ENCODE measurements at places on chromosomes 6 and 20.
A peak's percentile ranks its signal among the peaks of the same experiment; 100 is the strongest.

- DNase-seq = no peak
Measured at GRCh38 chr6:23953976-23954375, 172.0 kb upstream of the NRSN1 start.

GRCh38 chr6:70298068-70298467 lies 4.8 kb downstream of the COL9A1 start:
- no peak for DNase-seq

GRCh38 chr6:168968228-168968627 lies 285.4 kb downstream of the THBS2 start:
- no peak for DNase-seq

GRCh38 chr6:33921745-33922144 lies 117.9 kb upstream of the MLN start:
- no peak for DNase-seq

DNA sequence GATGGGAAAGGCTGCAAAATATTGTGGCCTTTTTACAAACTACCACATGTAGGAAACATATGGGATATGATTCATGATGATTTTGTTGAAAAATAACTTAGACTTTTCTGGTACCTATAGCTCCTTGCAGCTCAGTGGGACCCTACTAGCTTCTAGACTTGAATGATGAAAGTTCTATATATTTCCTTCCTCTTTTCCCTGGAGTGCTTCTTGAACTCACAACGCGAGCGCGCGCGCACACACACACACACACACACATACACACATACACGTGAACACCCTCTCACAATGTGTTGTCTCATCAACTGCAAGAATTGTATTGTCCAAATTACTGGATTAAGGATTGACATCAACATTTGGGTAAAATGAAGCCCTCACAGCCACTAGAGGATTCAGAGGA lies 61.9 kb downstream of the TOX2 start:
- no peak for DNase-seq

- DNase-seq = no peak
Measured at GRCh38 chr6:112231594-112232060, 22.7 kb downstream of the LAMA4 start.

GRCh38 chr6:20497216-20498040 lies 36.8 kb upstream of the CDKAL1 start:
- no peak for DNase-seq

DNA sequence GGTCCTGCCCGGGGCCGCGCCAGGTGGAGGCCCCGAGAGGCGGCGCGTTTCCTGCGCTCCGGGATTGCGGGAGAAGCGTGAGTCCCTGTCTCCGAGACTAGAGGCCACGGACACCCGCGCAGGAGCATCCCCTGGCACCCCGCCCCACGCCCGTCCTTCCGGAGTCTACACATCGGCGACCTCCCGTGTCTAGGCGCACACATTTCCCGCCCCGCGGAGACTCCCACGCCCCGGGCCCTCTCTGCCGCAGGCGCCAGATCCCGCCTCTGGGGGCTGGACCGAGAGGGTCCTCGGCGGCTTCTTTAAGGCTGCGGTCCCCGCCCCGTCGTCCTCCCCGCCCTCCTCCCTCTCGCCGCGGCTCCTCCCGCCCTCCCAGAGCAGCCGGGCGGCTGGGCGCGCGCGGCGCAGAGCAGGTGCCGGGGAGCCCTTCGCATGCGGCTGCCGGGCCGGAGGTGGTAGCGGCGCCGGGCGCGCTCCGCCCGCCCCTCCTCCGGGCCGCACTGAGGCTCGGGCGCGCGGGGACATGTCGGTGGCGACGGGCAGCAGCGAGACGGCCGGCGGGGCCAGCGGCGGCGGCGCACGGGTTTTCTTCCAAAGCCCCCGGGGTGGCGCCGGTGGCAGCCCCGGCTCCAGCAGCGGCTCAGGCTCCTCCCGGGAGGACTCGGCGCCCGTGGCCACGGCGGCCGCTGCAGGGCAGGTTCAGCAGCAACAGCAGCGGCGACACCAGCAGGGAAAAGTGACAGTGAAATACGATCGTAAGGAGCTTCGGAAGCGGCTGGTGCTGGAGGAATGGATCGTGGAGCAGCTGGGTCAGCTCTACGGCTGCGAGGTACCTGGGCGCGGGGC lies at the start of gene PPP1R14C:
Gene PPP1R14C (plus strand): TSS at position 375 of the 846 bp plus-strand sequence. CDS start 149 bp downstream, at position 524.
- no peak for DNase-seq

- no peak for DNase-seq
Measured at GRCh38 chr6:87728706-87729105, 26.7 kb upstream of the AKIRIN2 start.

GRCh38 chr20:37954190-37954589 lies 51.3 kb downstream of the VSTM2L start:
- DNase-seq = no peak

DNA sequence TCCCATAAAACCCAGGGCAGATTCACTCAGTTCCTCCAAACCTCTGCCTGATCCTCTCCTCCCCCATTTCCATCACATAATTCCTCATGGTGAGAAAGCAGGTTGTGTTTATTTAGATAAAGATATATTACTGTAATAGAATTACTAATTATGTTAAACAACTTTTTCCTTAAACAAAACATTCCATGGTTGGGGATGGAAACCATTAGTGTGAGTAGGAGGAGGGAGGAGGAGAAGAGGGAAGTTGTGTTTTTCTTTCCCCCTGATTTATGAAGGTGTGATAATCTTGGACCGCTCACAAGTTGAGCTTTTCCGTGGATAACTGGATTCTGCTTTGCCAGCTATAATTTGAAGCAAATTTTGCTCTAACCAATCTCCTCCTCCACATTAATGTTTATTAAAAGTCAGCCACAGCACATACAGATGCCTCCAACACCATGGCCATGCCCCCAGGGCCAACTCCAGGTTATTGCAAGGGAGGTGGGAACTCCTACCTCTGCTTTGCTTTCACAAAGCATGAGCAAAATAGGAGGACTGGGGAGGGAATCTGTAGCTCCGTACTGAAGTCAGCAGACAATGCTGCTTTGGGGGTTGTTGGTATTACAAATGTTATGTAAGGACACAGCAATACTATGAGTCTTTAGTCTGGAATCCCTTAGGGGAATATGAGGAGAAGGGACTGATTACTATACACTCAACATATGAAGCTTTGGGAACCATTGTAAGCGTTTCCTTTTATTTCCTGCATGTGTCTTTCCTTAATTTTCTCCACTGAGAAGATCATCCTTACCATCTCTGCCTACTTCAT lies 542.0 kb downstream of the DHX35 start:
- no peak for DNase-seq

GRCh38 chr20:3412600-3413392 lies 5.3 kb upstream of the DNAAF9 start:
- DNase-seq = no peak

GRCh38 chr6:43942616-43943015 lies 172.6 kb downstream of the VEGFA start:
- no peak for DNase-seq

GRCh38 chr6:142374965-142375733 lies 73.3 kb downstream of the ADGRG6 start:
- DNase-seq = peak; percentile 58

DNA sequence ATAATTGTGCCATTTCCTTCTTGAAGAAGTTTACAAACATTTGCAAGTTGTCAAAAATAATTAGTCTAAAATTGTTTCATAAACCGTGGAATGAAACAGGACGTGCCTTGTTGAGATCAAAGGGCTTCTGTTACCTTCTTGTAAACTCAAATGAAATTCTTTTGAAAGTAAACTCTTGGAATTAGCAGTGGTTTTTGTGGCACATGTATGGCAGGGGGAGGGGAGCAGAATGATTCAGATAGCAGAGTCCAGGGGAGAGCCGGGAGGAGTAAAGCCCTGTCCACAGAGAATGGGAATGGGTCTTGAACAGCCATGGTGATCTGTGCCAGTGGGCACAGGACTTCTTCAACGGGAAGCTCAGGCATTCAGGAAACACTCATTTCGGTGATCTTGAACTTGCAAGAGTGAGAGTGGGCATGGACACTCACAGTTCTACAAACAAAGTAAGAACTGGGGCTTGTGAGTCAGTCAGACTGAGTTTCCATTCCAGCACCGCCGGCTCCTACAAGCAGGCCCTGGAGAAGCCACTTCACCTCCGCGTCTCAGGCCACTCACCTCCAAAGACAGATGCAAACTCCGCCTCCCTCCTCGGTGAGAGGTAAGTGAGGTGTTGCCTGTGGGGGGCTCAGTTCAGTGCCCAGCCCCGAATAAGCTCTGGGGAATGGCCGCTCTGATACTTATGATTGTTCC lies 143.1 kb downstream of the CDH26 start:
- DNase-seq = no peak

Measured in HTR-8/SVneo (cell line).